ENCODE measurements at places on chromosomes 5 and 9.

DNA sequence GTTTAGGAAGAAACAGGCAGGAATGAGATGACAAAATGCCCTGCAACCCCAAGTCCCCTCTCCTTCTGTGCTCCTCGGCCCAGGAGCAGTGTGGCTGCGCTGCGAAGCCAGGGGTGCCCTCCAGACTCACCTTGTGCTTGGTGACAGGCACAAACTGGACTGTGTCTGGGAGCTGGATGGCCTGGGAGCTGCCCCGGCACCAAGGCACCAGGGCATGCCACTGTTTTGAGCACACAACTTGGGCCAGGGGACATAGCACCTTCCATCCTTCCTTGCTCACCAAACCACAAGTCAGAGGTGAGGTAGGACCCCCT lies 51.1 kb downstream of the PRRT1B start:
- no peak for DNase-seq

DNA sequence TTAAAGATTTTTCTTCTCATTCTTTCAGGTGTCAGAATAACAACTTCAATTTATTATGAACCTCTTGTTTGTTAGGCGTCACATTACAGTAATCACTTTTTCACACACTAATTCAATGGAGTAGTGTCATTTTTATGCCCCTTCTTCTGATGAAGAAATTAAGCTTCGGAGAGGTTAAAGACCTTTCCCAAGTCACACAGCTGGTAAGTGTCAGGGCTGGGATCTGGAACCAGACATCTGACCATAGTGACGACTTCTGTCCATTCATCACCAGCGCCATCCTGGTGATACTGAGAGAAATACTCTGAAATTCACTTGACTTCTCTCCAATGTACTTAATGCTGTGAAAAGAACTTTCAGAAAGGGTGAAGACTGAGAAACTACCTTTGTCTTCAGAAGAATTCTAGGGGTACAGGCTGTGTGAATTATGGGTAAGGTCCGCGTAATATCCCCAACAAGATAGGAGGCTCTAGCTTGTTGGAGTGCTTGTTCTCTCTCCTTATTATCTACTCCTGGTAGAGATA lies 173.8 kb downstream of the GAS1 start:
- no peak for DNase-seq

DNA sequence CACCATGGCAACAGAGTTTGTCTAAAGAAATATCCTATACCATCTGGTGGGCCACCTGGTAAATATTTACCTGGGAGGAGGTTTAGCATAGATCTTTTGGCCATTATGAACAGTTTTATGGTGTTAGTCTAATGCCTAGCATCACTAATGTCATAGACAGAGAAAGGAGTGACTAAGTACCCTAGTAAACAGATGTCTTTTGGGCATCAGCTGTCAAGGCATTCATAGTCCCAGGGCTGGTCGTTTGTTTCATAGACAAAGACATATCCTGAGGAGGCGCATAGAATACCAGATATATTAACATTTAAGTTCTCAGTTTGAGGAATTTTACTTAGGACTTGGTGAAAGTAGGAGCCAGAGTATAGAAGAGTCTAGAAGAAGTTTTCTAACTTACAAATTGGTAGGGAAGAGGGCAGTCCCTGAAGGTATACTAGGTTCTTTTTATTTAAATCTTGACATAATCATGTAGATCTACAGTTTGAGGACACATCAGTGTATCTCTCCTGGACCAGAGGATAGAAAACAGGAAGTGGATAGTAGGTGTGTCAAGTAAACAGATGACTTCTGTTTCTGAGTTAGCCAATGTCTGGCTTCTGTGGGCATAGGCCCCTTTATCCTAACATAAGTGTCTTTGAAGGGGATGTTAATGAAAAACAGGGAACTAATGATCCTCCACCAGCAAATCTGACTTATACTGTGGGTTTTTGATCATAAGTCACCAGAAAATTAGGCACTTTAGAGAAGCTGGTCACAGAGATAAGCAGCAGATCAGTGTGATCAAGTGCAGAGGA lies 105.0 kb upstream of the PRSS3 start:
- DNase-seq: no peak

GRCh38 chr9:131259432-131259898 lies 16.8 kb downstream of the FAM78A start:
- DNase-seq: no peak

GRCh38 chr9:118896324-118897000 lies 472.8 kb downstream of the BRINP1 start:
- no peak for DNase-seq

DNA sequence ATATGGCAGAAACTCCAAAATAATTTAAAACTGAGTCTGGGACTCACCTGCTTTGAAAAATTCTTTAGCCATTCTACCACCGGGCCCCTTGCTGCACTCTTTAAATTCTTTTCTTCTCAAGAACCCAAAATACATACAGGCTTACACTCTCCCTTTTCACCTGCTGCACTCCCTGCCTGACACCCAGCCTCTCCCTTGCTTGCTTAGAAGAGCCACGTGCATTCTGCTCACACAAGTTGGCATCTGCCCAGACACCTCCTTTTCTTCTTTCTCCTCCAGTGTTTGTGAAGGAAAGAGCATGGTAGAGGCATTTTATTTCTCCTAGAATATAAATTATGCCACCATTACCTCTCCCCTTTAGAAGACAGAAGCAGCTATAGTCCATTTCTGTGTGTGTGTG lies 39.0 kb upstream of the AOPEP start:
- DNase-seq: no peak

DNA sequence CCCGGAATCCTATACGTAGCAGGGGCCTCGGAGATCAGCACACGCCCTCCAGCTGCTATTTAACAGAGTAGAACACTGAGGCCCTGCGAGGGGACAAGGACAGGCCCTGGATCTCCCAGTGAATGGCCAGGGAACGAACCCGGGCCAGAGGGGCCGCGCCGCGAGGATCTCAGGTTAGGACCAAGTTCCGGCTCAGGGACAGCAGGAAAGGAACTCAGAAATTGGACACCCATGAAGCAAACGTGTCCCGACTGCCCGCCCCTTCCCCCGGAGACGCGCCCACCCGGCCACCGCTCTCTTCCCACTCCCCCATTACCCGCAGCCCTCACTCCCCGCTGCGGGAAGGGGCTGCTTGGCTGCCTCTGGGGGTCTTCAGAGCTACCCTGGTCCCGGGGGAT lies 1.0 kb upstream of the FOXE1 start:
- DNase-seq: no peak

GRCh38 chr9:3413984-3414383 lies 111.8 kb downstream of the RFX3 start:
- no peak for DNase-seq

- DNase-seq: no peak
Measured at GRCh38 chr5:102777099-102777498, 22.0 kb downstream of the PAM start.

DNA sequence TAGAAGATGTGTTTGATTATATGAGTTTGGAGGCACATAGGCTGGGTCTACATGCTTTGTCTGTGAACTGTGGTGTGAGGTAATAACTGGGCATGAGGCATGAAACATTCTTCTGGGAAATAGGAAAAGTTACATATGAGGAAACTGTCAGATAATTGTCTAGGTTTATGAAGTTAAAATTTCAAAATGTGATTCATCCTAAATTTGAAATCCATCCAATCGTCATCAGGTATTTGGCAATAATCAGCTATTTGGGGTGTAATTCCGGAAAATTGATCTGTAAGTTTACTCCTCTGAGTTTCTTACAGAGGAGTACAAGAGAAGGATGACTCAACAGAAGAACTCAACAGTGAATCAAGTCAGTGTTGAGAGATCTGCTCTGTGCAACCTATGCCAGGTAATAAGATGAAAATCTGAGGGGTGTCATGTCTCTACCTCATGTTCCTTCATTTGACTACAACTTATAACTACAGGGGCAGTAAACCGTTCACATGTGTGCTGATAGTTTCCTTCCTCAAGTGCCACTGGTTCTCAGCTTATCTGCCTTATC lies 1171.6 kb upstream of the CDH18 start:
- no peak for DNase-seq

GRCh38 chr5:178551059-178551458 lies 39.1 kb downstream of the COL23A1 start:
- no peak for DNase-seq

GRCh38 chr5:145340099-145340498 lies 495.0 kb downstream of the PRELID2 start:
- no peak for DNase-seq

DNA sequence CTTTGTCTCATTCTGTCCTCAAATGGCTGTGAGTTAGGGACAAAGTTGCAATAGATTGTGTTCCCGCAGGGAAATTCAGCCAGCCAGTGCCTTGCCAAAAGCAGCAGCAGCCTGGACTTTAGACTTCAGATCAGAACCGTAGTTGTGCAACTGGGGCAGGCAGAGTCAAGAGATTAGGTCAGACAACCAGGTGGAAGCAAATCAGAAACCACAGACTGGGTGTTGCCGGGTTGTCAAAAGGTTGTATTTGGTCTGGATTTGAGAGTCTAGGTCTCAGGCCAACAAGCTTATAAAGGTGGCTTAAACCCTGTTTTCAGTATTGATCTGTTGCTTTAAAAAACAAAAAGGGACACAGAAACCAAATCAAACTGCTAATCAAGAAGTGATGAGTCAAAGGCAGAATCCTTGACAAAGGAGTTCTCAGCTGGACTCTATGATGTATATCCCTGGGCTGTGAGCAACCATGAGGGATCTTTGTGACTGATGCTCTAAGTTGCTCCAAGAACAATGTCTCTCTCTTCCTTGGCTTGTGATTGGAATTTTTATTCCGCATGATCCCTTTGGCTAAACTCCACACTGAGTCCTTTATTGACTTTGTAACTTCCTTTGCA lies 20.9 kb downstream of the RFK start:
- no peak for DNase-seq

DNA sequence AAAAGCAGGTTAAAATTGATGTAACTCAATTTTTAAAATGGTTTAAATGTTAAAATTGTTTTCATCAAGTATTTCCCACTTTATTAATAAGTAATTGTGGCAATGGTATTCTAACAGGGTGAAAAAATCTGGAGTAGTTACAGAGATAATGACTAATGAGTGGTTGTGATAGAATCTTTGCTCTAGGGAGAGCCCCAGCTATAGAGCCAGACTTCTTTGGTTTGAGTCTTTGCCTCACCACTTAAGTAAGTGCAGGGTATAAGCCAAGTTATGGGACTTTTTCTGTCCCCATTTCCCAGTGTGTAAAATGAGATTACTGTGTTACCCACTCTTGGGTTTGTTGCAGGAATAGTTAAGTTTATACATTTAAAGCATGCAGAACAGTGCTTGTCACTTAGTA lies 158.1 kb downstream of the FER start:
- DNase-seq: no peak

DNA sequence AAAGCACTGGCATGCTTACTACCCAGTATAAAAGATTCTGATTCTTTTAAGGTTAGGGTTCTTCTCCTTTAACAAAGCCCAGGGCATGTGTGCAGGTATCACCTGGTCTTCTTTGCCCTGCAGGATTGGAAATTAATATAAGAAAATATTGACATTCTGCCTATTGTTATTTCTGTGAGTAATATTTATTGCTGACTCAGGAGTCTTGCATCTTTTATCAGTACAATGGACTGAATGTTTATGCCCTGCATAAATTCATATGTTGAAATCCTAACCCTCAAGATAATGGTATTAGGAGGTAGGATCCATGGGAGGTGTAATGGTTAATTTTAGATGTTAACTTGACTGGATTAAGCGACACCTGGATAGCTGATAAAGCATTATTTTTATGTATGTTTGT lies 189.0 kb downstream of the LRRC70 start:
- DNase-seq: no peak

DNA sequence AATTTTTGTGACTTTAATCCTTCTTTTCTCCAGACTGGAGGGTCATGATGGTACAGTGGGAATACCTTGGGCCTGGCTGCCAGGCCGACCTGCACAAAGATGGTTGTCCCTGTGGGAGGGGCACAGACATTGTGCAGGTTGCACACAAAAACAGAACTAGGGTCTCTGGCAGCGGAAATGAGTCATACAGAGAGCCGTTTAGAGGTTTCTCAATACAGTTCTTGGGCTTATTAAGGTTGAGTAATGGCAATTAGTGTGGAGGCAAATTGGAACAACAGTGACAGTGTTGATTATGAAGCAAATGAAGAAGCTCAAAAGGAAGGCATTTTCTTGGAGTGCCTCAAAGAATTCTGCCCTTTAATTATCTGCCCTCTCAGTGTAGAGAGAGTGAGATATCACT lies 173.6 kb downstream of the TENT4A start:
- DNase-seq: no peak

Data from activated CD8-positive, alpha-beta memory T cell treated with anti-CD3 and anti-CD28 coated beads for 4 hours (primary cell).